Immature natural killer cell (primary cell): ENCODE measurements at places on chromosomes 7 and 10. TPM values are rescaled to one million over a fixed set of nuclear protein-coding genes. Genes with fewer than 3 reads are reported as not detected.

GRCh38 chr10:131972474-131973071 is 9.2 kb downstream of the BNIP3 start:
- peaks cover 9% of the 10 kb centered on the region for H3K36me3 ChIP-seq
- DNase-seq = peak; percentile 16
- H3K27me3 ChIP-seq = peaks cover 7% of the 10 kb centered on the region
- peaks cover 34% of the 10 kb centered on the region for H3K4me1 ChIP-seq
- H3K27ac ChIP-seq = peak overlapping the region; percentile 71

DNA sequence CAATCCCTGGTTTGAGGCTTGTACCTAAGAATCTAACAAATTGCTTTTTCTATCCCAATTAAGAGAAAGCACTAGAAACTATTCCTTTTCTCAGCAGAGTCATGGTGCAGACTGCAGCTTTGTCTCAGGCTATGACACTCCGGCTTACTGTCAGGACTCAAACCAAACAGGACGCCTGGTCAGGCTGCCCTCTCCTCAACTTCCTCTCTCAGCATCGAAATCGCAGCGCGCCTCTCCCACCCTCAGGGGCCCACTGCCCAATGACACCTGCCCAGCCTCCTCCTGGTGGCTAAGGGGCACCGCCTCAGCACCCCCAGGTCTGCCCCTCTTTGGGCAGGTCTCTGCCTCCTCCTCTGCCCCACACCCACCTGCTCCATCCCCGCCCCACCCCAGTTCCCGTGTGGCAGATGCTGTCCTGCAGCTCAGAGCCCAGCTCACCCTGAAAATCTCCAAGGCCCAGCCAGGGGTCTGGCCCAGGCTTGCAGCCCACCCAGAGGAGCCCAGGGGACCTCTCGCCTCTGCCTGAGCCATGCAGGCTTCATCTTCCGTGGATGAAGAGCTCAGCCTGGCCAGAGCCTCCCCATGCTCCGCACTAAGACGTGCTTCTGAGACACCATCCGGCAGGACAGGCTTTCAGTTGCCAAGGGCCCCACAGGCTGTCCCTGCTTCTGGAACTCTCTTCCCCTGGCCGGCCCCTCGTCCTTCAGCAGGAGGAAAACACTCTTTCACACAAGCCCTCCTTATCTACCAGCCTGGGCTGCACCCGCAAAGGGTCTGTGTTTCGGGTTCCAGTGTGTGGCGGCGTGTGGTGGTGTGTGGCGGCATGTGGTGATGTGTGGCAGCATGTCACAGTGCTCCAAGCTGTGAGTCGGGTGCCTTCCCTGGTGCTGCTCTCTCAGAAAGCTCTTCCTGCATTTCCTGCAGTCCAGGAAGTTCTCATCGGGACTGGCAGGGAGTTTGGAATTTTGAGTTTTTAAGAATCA is 16.4 kb upstream of the PTPRN2 start:
- H3K4me1 ChIP-seq = peaks cover 5% of the 10 kb centered on the region
- no peak for DNase-seq
- H3K27me3 ChIP-seq = no peaks in the 10 kb centered on the region
- H3K27ac ChIP-seq = no peak overlapping the region

The BTBD16 gene
- polyA plus RNA-seq = not detected

The SSC4D gene
- polyA plus RNA-seq = not detected

GRCh38 chr10:101097881-101098280 is 33.2 kb upstream of the TLX1 start:
- no peaks in the 10 kb centered on the region for H3K4me1 ChIP-seq
- DNase-seq = no peak
- no peaks in the 10 kb centered on the region for H3K36me3 ChIP-seq
- peaks cover 11% of the 10 kb centered on the region for H3K27me3 ChIP-seq
- H3K4me3 ChIP-seq = no peak overlapping the region
- H3K27ac ChIP-seq = no peak overlapping the region

The HTRA1 gene
- 0.73 TPM for polyA plus RNA-seq

The FBXO24 gene
- 0.43 TPM for polyA plus RNA-seq

The ZPBP gene
- polyA plus RNA-seq = not detected
